ENCODE measurements at places on chromosomes 6 and 20. TPM values are rescaled to one million over a fixed set of nuclear protein-coding genes. Genes with fewer than 3 reads are reported as not detected.
A peak's percentile ranks its signal among the peaks of the same experiment; 100 is the strongest.

VNN1 gene
- total RNA-seq: not detected

- DNase-seq: peak; percentile 68
Observed at GRCh38 chr20:48006036-48006833, 221.0 kb upstream of the SULF2 start.

- DNase-seq: no peak
Observed at GRCh38 chr20:60030471-60030870, 72.2 kb downstream of the CDH26 start.

CGA gene
- total RNA-seq: not detected

DNA sequence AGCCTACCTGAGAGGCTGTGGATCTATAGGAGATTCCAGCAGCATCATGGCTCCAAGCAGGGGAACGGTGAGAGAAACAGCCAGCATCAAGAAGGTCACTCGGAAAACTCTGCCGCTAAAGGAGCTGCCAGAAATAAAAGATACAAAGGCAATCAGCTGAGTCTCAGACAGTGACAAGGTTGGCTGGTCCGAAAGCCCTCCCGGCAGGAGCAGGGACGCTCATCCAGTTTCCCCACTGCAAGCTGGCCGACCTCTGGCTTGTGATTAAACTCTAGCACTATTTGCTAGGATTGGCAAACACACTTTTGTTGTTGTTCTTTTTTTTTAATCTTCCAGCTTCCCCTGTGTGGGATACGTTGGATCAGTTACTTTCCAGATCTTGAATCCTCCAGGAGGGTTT is 8.7 kb downstream of the APMAP start:
- no peak for DNase-seq

- peak; percentile 79 for DNase-seq
Observed at GRCh38 chr20:31674895-31675827, 37.4 kb downstream of the COX4I2 start.

LHFPL5 gene
- not detected for total RNA-seq

GRCh38 chr6:169172456-169172855 is 81.2 kb downstream of the THBS2 start:
- no peak for DNase-seq

SNAP91 gene
- total RNA-seq: not detected

DNA sequence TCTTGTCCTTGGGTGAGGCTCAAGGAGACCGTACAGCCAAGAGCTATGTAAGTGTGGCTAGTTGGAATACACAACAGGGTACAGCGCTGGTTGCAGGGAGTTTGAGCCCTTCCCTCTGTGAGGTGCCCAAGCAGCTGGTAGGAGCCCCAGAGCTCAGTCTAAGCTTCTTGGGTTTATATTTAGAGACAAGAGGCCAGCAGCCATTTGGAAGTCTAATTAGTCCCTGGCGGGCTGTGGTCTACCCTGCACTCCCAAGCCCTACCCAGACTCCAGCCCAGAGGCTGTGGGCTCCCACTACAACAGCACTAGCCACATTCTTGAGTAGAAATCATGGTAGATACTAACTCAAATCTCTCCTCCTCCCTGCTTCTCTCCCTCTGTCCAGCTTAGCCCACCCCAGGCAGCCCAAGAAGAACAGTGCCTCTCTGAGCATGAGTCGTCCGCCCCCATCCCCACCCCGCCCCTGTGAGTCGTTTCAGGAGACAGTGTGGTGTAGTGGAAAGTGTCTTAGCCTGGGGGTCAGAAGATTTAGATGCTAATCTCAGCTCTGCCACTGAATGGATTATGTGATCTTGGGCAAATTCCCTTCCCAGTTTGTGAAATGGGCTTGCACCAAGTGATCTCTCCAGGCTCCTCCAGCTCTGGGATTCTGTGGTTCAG is 37.8 kb downstream of the EIF2S2 start:
- no peak for DNase-seq

RPS6KA2 gene
- 16.0 TPM for total RNA-seq

CCN6 gene
- total RNA-seq: not detected

- no peak for DNase-seq
Observed at GRCh38 chr20:54276577-54277169, 68.8 kb downstream of the PFDN4 start.

VSX1 gene
- not detected for total RNA-seq

DNA sequence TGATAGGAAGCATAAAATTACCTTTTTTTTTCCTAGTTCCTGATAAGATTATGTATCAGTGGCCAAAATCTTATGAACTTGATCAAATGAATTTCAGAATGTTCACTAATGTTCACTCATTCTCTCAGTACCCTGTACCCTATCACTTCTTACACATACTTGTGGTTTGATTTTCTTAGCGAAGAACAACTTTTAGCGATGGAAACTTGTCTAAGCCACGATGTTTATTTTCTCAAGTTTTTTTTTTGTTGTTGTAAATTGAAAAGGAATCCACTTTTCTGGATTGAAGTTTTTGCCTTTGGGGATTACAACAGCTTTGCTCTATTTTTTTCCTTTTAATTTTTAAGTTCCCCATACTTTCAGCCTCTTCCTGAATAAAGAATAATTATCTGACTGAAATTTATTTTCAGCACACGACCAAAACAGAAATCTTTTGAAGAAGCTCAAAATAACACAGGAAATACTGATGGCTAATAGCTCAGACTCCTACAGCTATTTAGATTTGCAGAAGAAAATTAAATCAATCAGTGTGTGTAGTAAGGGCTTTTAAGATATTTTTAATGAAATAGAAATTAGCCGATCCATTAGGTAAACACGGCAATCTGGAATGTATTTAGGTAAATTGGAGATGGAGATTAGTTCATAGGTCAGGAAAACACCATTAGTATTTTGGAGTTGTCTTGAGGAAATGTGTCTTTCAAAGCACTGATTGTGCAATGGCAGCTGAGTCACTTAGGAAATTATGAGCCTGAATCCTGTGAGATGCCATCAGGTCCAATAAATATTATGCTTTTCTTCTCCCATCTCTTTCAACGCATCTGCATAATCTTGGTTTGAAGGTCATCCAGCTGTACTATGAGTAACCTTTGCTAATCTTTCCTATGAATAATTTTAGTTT is 217.5 kb downstream of the GJA1 start:
- DNase-seq: no peak
